ENCODE measurements at places on chromosomes 6 and 20. TPM values are rescaled to one million over a fixed set of nuclear protein-coding genes. Genes with fewer than 3 reads are reported as not detected.

- no peaks in the 10 kb centered on the region for H3K27me3 ChIP-seq
- no peak overlapping the region for H3K4me3 ChIP-seq
- no peaks in the 10 kb centered on the region for H3K36me3 ChIP-seq
- H3K4me1 ChIP-seq = no peaks in the 10 kb centered on the region
Measured at GRCh38 chr6:100845676-100846075, 35.5 kb downstream of the ASCC3 start.

- H3K27ac ChIP-seq = no peak overlapping the region
- H3K36me3 ChIP-seq = no peaks in the 10 kb centered on the region
- no peak for DNase-seq
- H3K27me3 ChIP-seq = no peaks in the 10 kb centered on the region
- H3K4me3 ChIP-seq = no peak overlapping the region
Measured at GRCh38 chr6:115203381-115203780, 857.3 kb downstream of the FRK start.

EEF1A2 gene
- not detected for total RNA-seq

TRIM38 gene
- 2.9 TPM for total RNA-seq

GRCh38 chr6:158381214-158381613 is 68.9 kb downstream of the TULP4 start:
- no peak overlapping the region for H3K27ac ChIP-seq
- DNase-seq = no peak
- no peak overlapping the region for H3K4me3 ChIP-seq
- H3K27me3 ChIP-seq = no peaks in the 10 kb centered on the region
- no peaks in the 10 kb centered on the region for H3K4me1 ChIP-seq
- H3K36me3 ChIP-seq = no peaks in the 10 kb centered on the region

DNA sequence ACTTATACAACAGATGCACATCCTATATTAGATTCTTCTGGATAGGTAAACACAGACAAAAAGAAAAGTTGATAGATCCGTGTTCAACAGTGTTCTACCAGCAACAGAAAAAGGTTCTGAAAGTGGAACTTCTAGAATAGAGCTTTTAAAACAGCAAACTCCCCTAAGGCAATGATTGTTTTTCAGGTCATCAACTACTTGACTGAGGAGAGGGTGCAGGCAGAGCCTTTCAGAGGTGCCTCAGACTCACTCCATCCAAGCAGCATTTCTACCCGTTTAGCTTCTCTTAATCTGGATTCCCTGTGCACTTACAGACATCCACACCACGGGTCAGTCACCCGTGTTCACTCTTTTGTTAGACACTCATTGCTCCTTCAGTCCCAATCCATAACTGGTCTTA is 28.9 kb downstream of the FYN start:
- H3K27ac ChIP-seq = no peak overlapping the region
- no peaks in the 10 kb centered on the region for H3K27me3 ChIP-seq
- no peak overlapping the region for H3K4me3 ChIP-seq
- no peak for DNase-seq

GRCh38 chr6:20915156-20915555 is 380.9 kb downstream of the CDKAL1 start:
- no peaks in the 10 kb centered on the region for H3K27me3 ChIP-seq
- no peaks in the 10 kb centered on the region for H3K4me1 ChIP-seq
- no peak overlapping the region for H3K27ac ChIP-seq
- H3K36me3 ChIP-seq = no peaks in the 10 kb centered on the region
- no peak overlapping the region for H3K4me3 ChIP-seq

GRCh38 chr6:118776607-118777549 is 117.1 kb upstream of the ASF1A start:
- no peaks in the 10 kb centered on the region for H3K27me3 ChIP-seq
- no peaks in the 10 kb centered on the region for H3K36me3 ChIP-seq
- peaks cover 4% of the 10 kb centered on the region for H3K4me1 ChIP-seq
- no peak for DNase-seq
- H3K27ac ChIP-seq = no peak overlapping the region
- H3K4me3 ChIP-seq = no peak overlapping the region

GRCh38 chr20:946826-947225 is 30.7 kb upstream of the ANGPT4 start:
- no peaks in the 10 kb centered on the region for H3K4me1 ChIP-seq
- H3K4me3 ChIP-seq = no peak overlapping the region
- no peaks in the 10 kb centered on the region for H3K27me3 ChIP-seq
- H3K27ac ChIP-seq = no peak overlapping the region

TCF21 gene
- 0.67 TPM for total RNA-seq

DNA sequence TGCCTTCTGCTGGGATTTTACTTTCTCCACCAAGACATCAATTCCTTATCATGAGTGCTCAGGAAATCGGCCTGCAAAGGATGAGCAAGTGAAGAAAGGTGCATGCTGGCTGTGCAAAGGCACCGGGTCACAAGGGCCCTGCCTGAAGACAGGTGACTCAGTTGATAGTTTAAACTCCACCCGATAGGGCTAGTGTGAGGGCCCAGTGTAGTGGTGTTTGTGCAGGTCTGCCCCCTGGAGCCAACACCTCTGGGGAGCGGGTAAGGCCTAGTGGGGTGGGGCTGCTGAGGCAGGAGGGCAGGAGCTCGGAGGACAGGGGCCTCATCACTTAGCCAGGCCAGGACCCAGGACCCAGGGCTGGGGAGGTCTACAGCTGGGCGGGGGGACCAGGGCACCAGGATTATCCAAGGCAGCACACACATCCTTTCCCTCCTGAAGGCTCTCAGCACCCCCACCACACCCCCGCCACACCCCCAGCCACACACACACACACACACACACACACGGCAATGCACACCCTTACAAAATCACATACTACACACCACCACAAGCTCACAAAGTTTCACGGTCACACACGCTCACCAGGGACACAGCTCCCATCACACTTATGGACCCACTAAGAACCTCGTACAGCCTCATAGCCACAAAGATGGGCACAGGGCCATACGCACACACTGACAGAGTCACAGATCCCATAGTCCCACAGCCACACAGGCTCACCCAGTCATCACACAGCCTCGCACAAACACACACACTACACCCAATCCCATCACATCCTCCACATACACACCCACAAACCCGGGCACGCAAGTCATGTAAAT is 75.4 kb downstream of the GRM4 start:
- DNase-seq = no peak
- H3K36me3 ChIP-seq = no peaks in the 10 kb centered on the region

GRCh38 chr6:56850626-56851025 is 104.3 kb upstream of the BEND6 start:
- H3K4me1 ChIP-seq = peaks cover 2% of the 10 kb centered on the region
- H3K27me3 ChIP-seq = no peaks in the 10 kb centered on the region
- no peak overlapping the region for H3K27ac ChIP-seq

DNA sequence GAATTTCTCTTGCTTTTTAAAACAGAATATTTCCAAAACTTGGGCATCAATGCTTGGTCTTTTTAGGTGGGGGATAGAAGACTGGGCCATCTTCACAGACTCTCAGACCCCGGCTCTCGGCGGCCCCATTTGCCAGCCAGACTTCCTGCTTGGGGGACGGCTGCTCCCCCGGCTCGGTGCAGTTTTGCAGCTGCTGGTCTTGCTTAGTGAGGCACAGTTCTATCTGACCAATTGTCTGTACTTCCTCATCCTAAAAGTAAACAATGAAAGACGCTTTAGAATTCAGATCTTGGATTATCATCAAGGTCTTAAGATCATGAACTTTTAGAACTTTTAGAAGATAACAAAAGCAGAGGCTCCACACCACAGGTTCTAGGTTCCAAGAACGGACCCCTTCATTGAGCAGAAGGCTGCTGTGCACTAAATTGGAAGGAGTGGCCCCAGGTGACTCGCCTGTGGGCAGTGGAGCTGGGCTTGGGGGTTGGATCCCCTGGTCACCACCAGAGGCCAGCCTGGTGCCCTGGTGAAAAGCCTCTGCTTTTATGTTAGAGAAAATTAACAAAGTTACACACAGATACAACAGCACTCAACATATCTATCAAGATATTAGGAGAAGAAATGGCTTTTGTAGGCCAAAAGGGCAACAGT is 26.7 kb downstream of the RNASET2 start:
- H3K4me3 ChIP-seq = no peak overlapping the region
- H3K27me3 ChIP-seq = no peaks in the 10 kb centered on the region
- peaks cover 12% of the 10 kb centered on the region for H3K36me3 ChIP-seq
- H3K4me1 ChIP-seq = no peaks in the 10 kb centered on the region
- DNase-seq = no peak

SMIM26 gene
- 37.4 TPM for total RNA-seq

DNA sequence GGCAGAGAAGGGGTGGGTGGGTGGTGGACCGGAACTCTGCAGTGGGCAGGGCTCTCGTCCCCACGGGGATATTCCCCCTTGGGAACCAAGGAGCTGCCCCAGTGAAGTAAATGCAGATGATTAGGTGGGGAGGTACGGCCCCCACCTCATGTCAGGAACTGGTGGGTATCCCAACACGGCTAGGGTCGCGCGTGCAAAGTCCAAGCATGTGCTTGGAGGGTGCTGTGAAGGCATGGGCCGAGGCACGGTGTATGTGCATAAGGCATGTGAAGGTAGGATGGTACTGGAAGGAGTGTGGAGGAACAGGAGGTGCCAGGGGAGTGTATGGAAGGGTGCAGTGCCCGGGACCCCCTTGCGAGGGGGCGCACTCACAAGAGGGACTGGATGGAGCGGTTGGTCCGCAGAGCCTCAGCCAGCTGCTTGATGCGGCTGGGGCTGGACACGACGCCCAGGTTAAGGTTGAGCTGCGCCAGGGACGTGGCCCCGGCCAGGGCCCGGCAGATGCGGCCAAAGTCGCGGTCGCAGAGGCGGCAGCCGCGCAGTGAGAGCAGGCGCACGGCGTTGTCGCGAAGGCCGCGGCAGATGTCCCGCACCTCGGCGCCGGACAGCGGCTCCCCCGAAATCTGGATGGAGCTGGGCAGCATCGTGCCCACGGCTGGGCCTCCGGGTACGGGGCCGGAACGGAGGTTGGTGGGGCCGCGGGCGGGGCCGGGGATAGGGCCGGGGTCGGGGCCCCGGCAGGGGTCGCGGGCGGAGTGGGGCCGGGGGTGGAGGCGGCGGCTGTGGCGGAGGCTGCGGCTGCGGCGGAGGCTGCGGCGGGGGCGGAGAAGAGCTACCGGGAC is 783 bp downstream of the LRRC73 start:
- DNase-seq = no peak
- H3K4me1 ChIP-seq = peaks cover 10% of the 10 kb centered on the region

GRCh38 chr6:147554281-147554680 is 45.8 kb downstream of the SAMD5 start:
- no peak overlapping the region for H3K4me3 ChIP-seq
- no peaks in the 10 kb centered on the region for H3K27me3 ChIP-seq
- DNase-seq = no peak
- no peaks in the 10 kb centered on the region for H3K36me3 ChIP-seq
- H3K4me1 ChIP-seq = no peaks in the 10 kb centered on the region

DNA sequence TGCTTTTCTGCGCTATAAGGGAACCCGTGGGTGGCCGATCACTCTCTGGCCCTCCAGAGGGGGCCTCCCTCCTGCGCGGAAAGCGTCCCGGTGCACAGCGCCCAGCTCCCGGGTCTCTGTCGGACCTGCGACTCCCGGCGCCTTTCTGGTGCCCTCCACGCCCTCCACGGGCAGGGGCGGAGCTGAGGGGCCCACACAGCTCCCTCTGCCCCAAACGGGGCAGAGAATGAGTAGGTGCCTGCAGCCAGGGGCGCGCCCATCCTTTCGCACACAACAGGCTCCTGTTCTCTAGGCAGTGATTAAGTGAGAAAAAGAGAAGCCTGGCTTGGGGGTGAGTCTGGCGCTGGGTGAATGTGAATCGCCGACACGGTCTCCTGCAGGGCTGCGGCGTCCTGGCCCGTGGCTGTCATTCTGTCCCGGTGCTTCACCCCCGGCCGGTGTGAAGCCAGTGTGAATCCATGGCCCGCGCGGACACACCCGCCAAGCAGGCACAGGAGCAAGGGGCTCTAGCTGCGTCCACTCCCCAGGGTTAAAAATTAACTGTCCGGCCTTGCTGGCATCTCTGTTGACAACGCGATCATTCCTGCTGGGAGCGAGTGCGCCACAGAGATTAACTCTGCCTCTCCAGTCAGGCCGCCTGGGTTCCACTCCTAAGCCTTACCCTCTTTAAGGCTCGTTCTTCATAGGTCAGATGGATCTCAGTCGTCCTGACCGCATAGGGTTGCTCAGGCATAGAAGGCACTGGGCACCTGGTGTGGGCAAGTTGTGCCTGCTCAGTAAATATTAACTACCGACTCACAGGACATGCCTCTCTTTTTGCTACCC is 88.8 kb downstream of the PCSK2 start:
- H3K4me3 ChIP-seq = no peak overlapping the region
- H3K4me1 ChIP-seq = no peaks in the 10 kb centered on the region
- no peak for DNase-seq
- H3K27me3 ChIP-seq = peaks cover 3% of the 10 kb centered on the region
- no peak overlapping the region for H3K27ac ChIP-seq

NFKBIE gene
- total RNA-seq = 4.9 TPM

DNA sequence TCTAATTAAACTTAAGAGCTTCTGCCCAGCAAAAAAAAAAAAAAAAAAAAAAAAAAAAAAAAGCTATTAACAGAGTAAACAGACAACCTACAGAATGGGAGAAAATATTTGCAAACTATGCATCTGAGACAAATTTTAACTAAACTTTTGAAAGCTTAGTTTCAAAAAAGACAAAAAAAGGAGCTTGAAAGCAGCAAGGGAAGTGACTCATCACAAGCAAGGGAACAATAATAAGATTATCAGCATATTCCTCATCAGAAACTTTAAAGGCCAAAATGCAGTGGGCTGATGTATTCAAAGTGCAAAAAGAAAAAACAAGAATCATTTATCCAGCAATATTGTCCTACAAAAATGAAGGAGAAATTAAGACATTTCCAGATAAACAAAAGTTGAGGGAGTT is 158.6 kb downstream of the RNF144B start:
- no peaks in the 10 kb centered on the region for H3K36me3 ChIP-seq
- no peak for DNase-seq
- H3K27me3 ChIP-seq = no peaks in the 10 kb centered on the region
- no peak overlapping the region for H3K27ac ChIP-seq
- H3K4me1 ChIP-seq = no peaks in the 10 kb centered on the region
- no peak overlapping the region for H3K4me3 ChIP-seq

DNA sequence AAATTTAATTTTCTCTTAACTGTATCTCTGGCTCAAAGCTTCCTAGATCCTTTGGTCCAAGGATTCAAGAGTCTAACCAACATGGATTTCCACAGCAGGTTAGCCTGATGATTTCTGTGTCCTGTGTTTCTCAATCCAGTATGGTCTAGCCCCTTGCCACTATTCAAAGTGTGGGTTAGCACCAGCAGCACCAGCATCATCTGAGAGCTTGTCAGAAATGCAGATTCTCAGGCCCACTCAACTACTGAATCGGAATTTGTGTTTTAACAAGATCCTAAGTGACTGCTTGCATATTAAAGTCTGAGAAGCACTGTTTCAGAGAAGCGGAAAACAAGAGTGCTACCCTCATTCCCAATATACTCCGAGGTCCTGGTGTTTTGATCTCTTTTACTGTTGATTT is 133.8 kb upstream of the PRDM1 start:
- no peak overlapping the region for H3K4me3 ChIP-seq
- no peaks in the 10 kb centered on the region for H3K36me3 ChIP-seq
- no peak overlapping the region for H3K27ac ChIP-seq
- no peak for DNase-seq
- no peaks in the 10 kb centered on the region for H3K27me3 ChIP-seq
- H3K4me1 ChIP-seq = no peaks in the 10 kb centered on the region

SIRPB2 gene
- total RNA-seq = 2.8 TPM

- DNase-seq = peak; percentile 55
- no peak overlapping the region for H3K27ac ChIP-seq
- H3K36me3 ChIP-seq = no peaks in the 10 kb centered on the region
Measured at GRCh38 chr20:53413186-53413631, 180.4 kb downstream of the ZNF217 start.

Measured in liver (tissue), 10 donors.